Right renal cortex interstitium (tissue), 3 donors: ENCODE measurements at places on chromosomes 1 and 21. TPM values are rescaled to one million over a fixed set of nuclear protein-coding genes. Genes with fewer than 3 reads are reported as not detected.

The PLPPR5 gene
- polyA plus RNA-seq, result 2.0 TPM

The KCNA2 gene
- polyA plus RNA-seq, result 0.30 TPM

The MSH4 gene
- 0.43 TPM for polyA plus RNA-seq

- no peak for DNase-seq
These were observed 3.9 kb downstream of the TMEM63A start for GRCh38 chr1:225878282-225878681.

GRCh38 chr1:96096613-96097321 lies 624.8 kb upstream of the PTBP2 start:
- no peak for DNase-seq
